ENCODE measurements at places on chromosomes 7 and 10. TPM values are rescaled to one million over a fixed set of nuclear protein-coding genes. Genes with fewer than 3 reads are reported as not detected.

DNA sequence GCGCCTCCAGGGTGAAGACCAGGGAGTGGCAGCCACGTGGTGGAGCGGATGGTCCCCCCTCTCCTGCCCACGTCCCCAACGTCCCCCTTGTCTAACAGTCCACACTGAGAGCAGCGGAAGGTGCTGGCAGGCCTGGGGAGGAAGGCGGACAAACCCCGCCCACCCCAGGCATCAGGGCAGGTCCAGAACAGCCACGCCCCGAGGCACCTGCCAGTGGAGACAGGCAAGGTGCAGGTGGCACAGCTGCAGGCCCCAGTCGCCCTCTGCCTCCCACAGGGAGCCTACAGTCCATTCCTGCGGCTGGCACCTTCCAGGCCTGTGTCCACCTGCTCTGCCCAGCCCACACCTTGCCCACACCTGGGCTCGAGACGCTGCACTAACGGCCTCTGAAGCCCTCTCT, 24.9 kb downstream of the CYP2W1 start:
- peaks cover 17% of the 10 kb centered on the region for H3K4me1 ChIP-seq
- H3K36me3 ChIP-seq, result peaks cover 24% of the 10 kb centered on the region
- no peak overlapping the region for H3K27ac ChIP-seq
- H3K27me3 ChIP-seq, result no peaks in the 10 kb centered on the region
- no peak overlapping the region for H3K4me3 ChIP-seq
- no peak for DNase-seq

GRCh38 chr7:46933596-46933995, 648.3 kb downstream of the TNS3 start:
- H3K27me3 ChIP-seq, result no peaks in the 10 kb centered on the region
- H3K36me3 ChIP-seq, result no peaks in the 10 kb centered on the region
- H3K4me3 ChIP-seq, result no peak overlapping the region

FRMPD2 gene
- total RNA-seq, result 0.72 TPM

ZPBP gene
- total RNA-seq, result 0.49 TPM

GRCh38 chr10:87836098-87836497, 18.1 kb upstream of the ATAD1 start:
- no peak overlapping the region for H3K27ac ChIP-seq
- no peaks in the 10 kb centered on the region for H3K4me1 ChIP-seq
- no peaks in the 10 kb centered on the region for H3K36me3 ChIP-seq
- no peak for DNase-seq
- H3K27me3 ChIP-seq, result no peaks in the 10 kb centered on the region

GRCh38 chr10:86389441-86390193, 23.0 kb upstream of the GRID1 start:
- peaks cover 62% of the 10 kb centered on the region for H3K27me3 ChIP-seq
- H3K4me3 ChIP-seq, result peak overlapping the region; percentile 30
- H3K27ac ChIP-seq, result no peak overlapping the region
- H3K4me1 ChIP-seq, result peaks cover 22% of the 10 kb centered on the region

DNA sequence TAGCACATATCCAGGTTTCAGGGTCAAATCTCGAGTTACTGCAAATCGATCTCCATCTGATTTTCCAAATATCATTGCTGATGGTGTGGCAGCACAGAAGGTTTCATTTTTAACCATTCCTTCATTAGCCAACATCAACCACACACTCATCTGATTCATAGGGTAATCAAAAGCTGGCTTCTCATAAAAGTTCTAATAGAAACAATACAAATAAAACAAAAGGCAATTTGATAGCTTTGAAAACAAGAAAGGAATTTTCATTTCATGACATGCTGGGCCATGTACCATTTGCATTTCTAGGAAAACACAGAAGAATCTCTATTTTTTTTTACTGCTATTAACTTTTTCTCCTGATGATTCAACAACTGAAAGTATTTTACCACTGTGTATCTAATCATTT, 147.7 kb upstream of the SLC26A5 start:
- H3K36me3 ChIP-seq, result no peaks in the 10 kb centered on the region
- no peak overlapping the region for H3K27ac ChIP-seq
- DNase-seq, result no peak
- H3K4me1 ChIP-seq, result no peaks in the 10 kb centered on the region

GRCh38 chr7:37369906-37370305, 78.8 kb downstream of the ELMO1 start:
- no peaks in the 10 kb centered on the region for H3K27me3 ChIP-seq
- no peak for DNase-seq
- H3K27ac ChIP-seq, result no peak overlapping the region
